ENCODE measurements at places on chromosomes 16 and 17.

DNA sequence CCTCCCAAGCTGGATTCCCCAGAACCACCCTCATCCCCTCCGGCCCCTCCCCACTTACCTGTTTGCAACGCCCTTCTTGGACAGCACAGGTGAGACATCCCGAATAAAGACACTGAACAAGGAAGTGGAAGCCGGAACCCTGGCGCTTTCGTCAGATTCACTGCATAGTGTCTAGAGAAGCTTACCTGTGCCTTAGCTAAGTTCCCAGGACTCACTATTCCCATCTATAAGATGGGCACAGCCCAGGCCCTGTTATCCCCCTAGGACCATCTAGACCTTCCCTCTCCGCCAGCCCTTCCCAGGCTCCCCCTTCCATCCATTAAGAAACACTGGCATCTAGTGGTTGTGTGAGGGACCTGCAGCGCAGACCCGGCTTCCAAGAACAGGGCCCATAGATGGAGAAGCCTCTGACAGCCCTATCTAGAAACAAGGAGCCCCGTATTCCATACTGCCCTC, 26.9 kb upstream of the RPL38 start:
- DNase-seq = peak; percentile 16

GRCh38 chr17:1786708-1787107, 24.8 kb downstream of the SERPINF1 start:
- DNase-seq = no peak

- DNase-seq = no peak
Observed at GRCh38 chr16:81458827-81459598, 14.4 kb downstream of the CMIP start.

- DNase-seq = no peak
Observed at GRCh38 chr16:85376292-85377095, 236.6 kb upstream of the GSE1 start.

GRCh38 chr17:76240461-76241203, at the start of gene RNF157:
TSS of gene RNF157 (minus strand) at chr17:76240493. CDS start at chr17:76240240, 253 bp downstream.
- peak; percentile 38 for DNase-seq

- DNase-seq = no peak
Observed at GRCh38 chr16:50591800-50592771, 43.9 kb downstream of the NKD1 start.

- no peak for DNase-seq
Observed at GRCh38 chr17:72697602-72698146, 394.8 kb downstream of the SLC39A11 start.

- no peak for DNase-seq
Observed at GRCh38 chr17:69223809-69224208, 4.8 kb downstream of the ABCA10 start.

GRCh38 chr17:5587438-5588032, 3.2 kb upstream of the NLRP1 start:
- DNase-seq = no peak

GRCh38 chr17:17729620-17730249, 48.5 kb downstream of the RAI1 start:
- DNase-seq = no peak

DNA sequence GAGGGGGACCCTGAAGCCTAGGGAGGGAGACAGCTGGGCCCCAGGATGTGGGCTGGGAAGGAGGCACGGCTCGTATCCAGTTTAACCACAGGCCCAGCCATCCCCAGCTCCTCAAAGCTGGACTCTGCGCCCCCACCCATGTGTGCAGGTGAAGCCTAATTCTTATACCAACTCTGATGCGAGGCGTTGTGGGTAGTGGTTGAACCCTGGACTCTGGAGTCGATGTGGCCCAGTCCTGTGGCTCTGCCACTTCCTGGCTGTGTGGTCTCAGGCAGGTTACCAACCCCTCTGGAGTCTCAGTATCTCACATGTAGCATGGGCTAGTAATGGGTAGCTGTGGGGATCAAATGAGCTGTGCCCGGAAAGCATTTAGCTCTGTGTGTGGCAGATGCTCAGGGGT, 60.4 kb upstream of the TOB1 start:
- no peak for DNase-seq

GRCh38 chr17:7416323-7416722, 3.8 kb upstream of the SPEM1 start:
- no peak for DNase-seq

- DNase-seq = no peak
Observed at GRCh38 chr17:32701871-32702270, 175.1 kb downstream of the MYO1D start.

DNA sequence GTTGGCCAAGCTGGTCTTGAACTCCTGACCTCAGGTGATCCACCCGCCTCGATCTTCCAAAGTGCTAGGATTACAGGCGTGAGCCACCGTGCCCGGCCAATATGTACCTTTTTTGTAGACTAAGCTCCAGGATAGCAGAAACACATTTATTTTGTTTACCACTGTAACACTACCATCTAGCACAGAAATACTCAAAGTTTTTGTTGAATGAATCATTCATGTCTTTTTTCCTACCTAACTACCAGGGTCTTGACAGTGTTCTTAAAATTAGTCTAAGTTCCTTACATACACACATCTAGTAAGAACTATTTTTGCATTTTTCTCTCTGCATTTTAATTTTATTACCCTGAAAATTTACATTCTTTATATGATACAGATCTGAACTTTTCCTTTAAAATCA, 44.4 kb downstream of the AKAP10 start:
- no peak for DNase-seq

GRCh38 chr17:83159204-83160049, 80.0 kb downstream of the METRNL start:
- no peak for DNase-seq

GRCh38 chr17:15342460-15342859, 1.1 kb upstream of the TEKT3 start:
- DNase-seq = no peak

GRCh38 chr17:77400445-77400870, 259.7 kb downstream of the SEC14L1 start:
- peak; percentile 57 for DNase-seq

GRCh38 chr16:19112099-19112407, 1.7 kb upstream of the ITPRIPL2 start:
- no peak for DNase-seq

GRCh38 chr17:74390680-74391653, 23.7 kb downstream of the GPR142 start:
- no peak for DNase-seq

DNA sequence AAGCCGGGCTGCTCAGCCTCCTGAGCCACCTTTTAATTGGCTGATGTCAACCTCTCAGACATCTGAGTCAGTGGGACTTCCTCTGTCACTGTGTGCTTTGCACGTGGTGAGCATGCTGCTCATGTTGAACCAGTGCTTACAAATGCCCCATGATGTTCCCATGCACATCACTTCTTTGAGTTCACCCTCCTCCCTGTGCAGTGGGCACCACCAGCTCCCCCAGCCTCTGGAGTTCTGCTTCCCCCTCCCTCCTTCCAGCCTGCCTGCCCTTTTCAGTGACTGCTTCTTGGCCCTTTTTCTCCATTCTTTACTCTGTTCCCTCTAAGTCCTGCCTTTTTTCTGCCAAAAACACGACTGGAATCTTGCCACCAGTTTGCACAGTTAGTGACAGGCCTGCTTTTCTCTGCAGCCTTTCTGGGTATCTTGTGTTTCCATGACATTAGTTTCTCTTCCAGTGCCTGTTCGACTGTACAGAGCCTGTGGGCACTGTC, 41.6 kb downstream of the USP10 start:
- DNase-seq = no peak

- no peak for DNase-seq
Observed at GRCh38 chr16:4298761-4299522, 16.9 kb upstream of the GLIS2 start.

GRCh38 chr17:61928101-61928436, 287 bp upstream of the INTS2 start:
- DNase-seq = no peak

DNA sequence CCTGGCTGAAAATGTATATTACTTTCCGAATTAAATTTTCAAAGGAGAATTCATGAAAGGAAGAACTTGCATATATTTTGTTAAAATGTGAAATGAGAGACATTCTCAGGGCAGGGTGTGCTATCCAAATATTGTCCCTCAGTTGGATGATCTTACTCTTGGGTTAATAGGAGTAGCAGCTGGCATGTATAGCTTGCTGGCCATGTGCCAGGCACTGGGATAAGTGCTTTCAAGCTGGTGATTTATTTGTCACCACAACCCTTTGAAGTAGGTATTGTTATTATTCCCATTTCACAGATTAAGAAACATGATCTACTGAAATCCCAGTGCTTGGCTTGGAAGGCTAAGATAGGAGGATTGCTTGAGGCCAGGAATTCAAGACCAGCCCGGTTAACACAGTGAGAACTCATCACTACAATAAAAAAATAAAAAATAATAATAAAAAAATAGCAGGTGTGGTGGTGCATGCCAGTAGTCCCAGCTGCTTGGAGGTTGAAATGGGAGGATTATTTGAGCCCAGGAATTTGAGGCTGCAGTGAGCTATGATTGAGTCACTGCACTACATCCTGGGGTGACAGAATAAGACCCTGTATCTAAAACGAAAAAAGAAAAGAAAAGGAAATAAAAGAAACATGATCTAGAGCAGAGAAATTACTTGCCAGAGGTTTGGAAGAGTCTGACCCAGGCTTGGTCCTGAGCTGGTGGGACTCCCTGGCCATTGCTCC, 11.6 kb upstream of the MPHOSPH6 start:
- no peak for DNase-seq

DNA sequence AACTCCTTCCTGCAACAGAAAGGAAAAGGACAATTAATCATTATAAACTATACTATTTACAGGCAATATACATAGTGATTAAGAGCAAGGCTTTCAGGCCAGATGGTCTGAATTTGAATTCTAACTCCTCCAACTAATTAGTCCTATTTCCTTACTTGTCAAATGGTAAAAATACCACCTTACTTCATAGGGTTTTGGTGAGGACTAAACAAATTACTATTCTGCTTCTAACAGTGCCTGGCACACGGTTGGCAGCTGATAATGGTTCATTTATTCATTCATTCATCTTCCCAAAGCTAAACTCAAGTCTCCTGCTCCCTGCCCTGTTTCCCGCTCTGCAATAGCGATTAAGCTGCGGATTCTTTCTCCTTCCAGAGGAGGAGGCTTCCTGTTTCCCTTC, 39.8 kb downstream of the DCUN1D3 start:
- no peak for DNase-seq

DNA sequence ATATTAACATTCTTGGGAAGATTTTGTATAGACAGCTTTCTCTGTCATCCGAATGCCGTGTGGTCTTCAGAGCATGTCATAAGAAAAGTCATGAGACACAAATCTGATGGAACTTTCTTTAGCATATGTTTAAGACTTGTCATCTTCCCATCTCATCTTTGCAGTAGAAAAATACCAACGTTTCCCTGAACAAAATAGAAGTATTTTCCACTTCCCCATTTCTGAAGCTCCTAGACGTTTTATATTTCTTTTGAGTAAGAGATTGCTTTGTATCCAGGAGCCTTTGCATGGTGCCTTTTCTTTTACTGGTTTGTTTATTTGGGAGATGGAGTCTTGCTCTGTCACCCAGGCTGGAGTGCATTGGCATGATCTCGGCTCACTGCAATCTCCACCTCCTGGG, 235.1 kb downstream of the PRKCA start:
- no peak for DNase-seq

DNA sequence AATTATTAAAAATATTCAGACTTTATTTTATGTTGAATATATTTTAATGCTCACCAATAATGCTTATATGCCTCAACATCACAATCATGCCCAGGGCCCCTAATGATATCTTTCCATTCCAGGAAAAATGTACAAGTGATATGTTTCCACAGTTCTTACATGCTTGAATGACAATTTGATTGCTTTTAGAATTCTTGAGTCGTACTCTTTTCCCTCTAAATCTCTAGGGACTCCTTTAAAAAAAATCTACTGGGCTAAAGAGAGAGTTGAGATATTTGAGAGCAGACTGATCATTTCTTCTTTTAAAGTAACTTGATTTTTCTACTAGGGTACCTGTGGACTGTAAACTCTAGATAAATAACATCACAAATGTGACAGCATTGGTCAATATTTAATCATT, 18.2 kb upstream of the HLF start:
- DNase-seq = no peak

DNA sequence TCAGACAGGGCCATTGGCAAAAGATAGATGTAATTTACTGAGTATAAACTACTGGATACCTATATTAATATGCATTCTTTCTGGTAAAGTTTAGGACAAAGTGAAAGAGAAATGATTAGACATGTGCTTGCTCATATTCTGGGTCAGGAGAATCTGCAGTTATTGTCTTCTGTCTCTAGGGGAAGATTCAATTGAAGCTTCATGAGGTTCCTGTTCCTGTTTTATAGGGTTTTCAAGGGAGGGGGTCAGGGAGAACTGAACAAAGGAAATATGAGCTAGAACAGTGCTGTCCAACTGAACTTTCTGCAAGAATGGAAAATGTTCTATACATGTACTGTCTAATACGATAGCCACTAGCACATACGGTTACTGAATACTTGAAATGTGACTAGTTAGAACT, 59.3 kb upstream of the CORO6 start:
- no peak for DNase-seq

- no peak for DNase-seq
Observed at GRCh38 chr16:57123974-57124674, 31.7 kb downstream of the CPNE2 start.

DNA sequence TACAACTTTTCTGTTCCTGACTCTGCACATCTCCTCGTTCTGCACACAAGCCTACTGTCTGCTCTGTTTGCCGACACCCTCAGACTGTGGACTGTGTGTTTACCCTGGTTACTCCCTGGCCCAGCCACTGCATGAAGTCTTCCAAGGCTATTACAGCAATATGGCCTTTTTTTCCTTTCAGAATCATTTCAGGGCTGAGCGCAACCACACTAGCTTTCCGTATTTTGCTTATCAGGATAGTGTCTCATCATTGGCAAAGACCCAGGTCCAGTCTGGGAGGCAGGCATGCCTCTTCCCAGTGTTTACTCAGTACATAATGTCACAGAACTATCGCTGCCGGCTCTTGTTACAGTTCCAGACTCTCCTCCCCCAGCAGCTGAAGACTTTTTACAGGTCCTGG, 10.1 kb downstream of the DNAH9 start:
- DNase-seq = no peak

DNA sequence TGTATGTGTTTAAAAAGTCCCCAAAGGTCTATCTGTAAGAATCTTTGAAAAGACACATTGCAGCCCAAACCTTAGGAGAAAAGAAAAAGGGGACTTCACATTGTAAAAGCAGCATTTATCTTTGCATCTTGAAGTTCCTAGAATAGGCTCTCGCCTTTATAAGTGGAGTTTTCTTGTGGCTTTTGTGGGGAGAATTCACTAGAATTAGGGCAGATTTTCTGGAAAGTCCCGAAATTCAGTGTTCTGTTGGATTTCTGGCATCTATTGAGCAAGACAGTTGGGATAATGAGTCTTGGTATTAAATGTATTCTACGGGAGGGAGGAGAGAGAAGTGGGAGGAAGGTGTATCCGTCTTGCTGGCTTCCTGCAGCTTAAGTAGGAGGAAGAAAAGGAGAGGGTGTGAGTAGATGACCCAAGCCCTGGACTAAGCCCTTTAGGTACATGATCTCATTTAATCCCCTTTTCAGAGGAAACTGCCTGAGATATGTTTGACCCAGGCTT, 62.6 kb downstream of the PRKCA start:
- no peak for DNase-seq

DNA sequence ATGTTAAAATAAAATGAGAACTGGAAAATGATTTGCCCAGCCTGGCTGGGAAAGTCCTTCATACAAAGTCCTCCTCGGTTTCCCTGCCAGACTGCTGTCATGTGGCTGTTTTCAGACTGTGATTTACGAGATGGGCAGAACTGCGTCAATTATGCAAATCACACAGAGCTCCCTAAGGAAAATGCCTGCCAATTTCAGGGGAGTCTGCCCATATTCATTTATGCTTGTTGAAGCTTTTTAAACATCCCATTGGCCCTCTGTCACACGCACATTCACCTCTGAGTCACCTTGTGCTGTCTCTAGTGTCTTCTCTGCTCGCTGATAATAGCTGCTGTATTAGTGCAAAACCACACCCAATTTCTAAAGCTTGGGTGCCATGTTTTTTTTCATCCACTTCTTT, 81.7 kb upstream of the FAM20A start:
- DNase-seq = no peak
